ENCODE measurements at places on chromosomes 11 and 22.

- DNase-seq: no peak
Observed at GRCh38 chr11:134882671-134883297, 470.7 kb upstream of the B3GAT1 start.

DNA sequence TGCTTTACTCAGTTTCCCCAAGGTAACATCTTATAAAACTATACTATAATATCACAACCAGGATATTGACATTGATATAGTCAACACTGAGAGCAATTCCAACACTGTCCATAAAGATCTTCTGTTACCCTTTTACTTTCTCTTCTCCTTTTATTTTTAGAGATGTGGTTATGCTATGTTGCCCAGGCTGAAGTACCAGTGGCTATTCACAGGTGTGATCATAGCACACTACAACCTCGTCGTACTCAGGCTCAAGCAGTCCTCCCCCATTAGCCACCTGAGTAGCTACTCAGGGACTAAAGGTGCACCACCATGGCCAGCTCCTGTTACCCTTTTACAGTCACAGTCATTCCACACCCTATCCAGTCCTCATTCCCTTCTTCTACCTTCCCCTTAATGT, 119.7 kb downstream of the CWF19L2 start:
- DNase-seq: no peak

GRCh38 chr11:20374741-20375300, 11.3 kb downstream of the HTATIP2 start:
- no peak for DNase-seq

- DNase-seq: no peak
Observed at GRCh38 chr11:126113012-126113411, 50.3 kb upstream of the CDON start.
